Activated CD8-positive, alpha-beta memory T cell treated with anti-CD3 and anti-CD28 coated beads, Interleukin-2, amount 50 U/mL, for 48 hours (primary cell): ENCODE measurements at places on chromosomes 13 and 19.

DNA sequence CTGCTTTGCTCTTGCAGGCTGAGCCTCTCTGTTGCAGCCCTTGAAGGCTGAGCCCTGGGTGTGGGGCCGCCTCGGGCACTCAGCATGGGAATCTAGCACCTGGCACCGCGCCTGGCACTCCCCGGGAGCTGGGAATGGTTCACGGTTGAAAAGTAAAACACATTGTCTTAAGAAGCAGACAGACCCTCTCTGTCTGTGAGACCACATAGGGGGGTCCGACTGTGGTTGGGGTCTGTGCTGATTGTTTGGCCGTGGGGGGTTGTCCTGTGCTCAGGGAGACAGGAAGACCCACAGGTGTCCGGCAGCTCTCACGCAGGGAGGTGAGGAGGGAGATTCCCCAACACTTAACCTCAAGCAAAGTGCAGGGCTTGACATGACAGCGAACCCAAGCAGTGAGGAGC is 64.8 kb downstream of the SOX1 start:
- DNase-seq = no peak

- no peak for DNase-seq
Measured at GRCh38 chr19:30567536-30568232, 195.5 kb downstream of the ZNF536 start.

- DNase-seq = no peak
Measured at GRCh38 chr19:9906475-9907087, 29.7 kb downstream of the OLFM2 start.

DNA sequence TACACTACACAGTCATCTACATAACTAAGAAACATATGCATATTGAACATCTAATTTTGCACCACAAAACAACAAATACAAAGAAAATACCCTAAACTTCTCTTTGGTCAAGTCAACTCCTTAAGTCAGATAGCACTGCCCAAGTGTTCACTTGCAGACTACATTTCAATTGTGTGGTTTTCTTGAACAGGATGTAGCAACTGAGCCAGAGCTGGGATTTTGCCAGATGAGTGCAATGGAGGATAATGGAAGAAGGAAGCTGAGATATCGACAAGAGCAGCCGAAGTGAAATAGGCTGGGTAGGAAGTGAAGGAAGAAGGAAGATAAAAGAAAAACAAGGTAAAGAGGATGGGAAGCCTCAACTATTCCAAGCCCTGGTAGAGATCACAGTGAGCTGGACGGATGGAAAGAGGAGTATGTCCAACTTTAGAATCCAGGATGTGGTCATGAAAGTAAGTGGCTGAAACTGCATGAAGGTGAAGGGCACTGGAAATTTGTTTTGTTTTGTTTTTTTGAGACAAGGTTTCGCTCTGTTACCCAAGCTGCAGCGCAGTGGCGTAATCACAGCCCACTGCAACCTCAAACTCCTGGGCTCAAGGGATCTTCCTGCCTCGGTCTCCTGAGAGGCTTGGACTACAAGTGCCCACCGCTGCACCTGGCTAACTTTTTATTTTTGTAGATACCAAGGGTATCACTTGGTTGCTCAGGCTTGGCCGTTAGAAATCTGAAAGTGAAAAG is 15.0 kb downstream of the NUFIP1 start:
- DNase-seq = no peak

DNA sequence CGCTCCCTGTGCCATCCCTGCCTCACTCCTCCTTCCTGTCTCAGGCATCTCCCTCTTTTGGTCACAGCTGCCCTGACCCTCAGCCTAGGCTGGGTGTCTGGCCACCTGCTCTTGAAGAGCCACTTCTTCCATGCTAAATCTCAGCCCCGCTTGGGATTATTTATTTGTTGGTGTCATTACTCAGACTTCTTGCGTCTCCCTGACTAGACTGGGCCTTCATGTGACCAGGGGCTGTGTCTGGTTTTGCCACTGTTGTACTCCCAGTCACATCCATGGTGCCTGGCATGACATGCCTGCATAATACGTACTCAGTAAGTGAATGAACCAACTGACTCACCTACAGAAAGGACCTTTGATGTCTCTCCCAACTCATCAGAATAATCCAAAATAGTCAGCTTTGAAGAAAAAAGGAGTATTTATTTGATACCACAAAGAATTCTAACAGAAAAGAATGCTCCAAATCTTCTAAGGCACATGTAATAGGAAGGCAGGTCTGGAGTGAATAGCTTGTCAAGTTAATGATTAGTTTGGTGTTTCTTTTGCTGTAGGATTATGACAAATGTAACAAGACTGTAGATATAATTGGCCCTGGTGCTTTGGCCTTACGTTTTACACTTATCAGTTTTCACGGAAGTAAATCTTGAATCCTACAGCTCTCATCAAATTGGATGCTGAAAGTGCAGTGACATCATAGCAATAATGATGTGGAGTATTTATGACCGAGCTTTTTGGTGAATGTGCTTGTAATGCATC is 84.0 kb downstream of the ALOX5AP start:
- DNase-seq = no peak

- peak; percentile 6 for DNase-seq
Measured at GRCh38 chr13:111880185-111880584, 186.8 kb upstream of the SOX1 start.

DNA sequence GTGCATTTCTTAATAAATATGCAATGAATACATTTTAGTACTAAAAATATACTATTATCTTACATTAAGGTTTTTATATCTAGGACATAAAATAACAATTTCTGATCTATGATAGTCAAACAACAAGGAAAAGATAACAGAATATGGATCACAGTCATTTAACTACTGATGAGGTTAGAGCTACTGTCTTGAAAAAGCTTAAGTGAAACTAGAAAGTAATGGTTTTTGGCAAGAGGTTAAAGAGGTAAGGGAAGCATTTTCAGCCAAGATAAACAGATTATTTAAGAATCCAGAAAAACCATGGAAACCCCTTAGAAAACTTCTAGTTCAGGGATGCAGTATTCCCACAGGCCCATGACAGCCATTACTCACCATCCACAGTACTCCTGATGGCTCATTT is 787.4 kb downstream of the DACH1 start:
- no peak for DNase-seq

GRCh38 chr13:51811920-51812451 is 8.0 kb upstream of the DHRS12 start:
- DNase-seq = no peak

DNA sequence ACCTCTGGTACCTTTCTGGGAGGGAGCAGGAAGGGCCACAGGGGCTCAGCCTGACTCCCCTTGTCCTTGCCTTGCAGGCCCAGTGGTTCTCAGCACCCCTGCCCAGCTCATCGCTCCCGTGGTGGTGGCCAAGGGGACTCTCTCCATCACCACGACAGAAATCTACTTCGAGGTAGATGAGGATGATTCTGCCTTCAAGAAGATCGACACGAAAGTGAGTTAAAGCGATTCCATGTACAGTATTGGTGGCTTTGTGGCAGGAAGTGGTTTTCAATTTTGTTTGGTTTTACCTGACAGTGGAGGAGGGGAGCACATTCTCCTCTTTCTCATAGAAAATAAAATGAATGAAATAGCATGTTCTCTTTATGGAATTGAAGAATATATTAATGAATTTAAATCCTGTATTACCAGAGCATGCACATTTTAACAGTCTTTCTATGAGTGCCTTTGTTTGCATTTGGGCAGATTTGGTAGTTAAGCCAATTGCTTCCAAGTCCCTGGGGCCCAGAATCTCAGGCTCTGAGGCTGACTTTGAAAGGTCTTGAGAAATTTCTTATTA is 4.1 kb downstream of the MAB21L1 start:
- DNase-seq = no peak

- no peak for DNase-seq
Measured at GRCh38 chr13:31908696-31909411, 122.7 kb upstream of the FRY start.

DNA sequence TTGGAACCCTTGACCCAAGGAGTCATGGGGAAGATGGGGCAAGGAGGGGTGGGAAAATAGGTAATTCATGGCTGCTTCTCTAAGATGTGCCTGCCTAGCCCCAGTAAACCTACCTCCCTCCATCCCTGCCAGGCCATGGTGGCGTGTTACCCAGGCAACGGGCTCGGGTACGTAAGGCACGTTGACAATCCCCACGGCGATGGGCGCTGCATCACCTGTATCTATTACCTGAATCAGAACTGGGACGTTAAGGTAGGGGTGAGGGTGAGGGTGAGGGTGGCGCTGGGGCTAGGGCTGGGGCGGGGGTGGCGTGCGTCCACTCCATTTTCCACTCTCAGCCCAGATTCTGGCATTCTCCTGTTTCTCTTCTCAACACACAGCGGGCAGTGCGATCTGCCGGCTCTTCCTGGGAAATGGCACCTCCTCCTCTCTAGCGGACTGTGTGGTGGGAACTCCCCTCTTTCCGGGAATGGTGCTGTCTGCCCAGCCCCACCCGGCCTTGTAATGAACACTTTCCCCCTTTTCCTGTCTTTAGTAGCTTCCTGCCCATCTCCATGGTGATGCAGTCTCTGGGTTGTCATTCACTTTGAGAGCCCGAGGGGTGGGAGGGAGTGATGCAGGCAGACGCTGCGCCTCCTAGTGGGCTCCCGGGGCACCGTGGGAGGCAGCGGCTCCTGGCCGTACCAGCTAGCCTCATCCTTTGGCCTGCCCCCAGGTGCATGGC is 7.6 kb downstream of the EGLN2 start:
- peak; percentile 92 for DNase-seq

GRCh38 chr13:101915755-101916107 is 463.3 kb downstream of the ITGBL1 start:
- DNase-seq = no peak

DNA sequence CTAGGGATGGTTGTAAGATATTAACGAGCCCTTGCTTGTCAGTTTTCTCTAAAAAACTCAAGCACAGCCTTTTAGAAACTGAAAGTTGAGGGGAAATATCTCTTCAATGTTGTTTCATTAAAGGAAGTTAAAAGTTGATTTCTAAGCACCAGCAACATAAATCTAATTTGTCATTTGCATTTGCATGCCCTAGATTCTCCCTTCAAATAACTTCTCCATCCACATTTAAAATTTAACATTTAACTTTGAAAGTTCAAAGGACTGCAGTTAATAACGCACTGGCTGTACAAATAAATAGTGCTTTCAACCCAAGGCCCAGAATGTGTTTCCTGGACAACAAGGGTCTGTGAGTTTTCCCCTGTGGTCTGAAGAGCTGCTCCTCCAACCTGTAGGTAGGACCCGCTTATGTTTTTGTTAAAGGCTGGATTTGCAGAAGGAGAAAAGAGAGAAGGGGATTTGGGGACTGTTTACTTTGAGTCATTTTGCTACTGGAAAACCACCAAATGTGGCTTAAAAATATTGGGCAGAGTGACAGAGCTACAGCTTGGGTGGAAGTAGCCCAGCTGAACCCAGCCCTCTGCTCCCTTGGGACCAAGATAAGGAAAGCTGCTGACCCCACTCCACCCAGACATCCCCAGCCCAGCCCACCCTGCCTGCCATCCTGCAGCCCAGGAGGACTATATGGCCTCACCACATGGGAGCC is 39.8 kb downstream of the TNFRSF19 start:
- DNase-seq = no peak

GRCh38 chr13:113452942-113453901 is at the start of gene ADPRHL1:
Gene ADPRHL1 (minus strand): TSS chr13:113453488. CDS start chr13:113453437, 51 bp downstream.
- DNase-seq = no peak

DNA sequence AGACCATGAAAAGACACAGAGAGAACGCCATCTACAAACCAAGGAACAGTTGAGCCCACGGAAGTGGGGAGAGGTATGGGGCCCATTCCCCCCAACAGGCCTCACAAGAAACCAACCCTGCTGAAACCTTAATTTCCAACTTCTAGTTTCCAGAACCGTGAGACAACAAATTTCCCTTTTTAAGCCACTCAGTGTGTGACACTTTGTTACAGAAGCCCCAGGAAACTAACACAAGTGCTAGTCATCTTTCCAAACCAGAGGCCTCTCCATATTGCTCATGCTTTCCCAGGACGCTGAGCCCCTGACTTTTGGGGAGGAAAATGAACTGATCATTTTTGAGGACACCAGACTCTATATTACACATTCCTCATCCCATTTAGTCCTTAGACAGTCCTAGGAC is 186.8 kb downstream of the NUFIP1 start:
- DNase-seq = no peak

DNA sequence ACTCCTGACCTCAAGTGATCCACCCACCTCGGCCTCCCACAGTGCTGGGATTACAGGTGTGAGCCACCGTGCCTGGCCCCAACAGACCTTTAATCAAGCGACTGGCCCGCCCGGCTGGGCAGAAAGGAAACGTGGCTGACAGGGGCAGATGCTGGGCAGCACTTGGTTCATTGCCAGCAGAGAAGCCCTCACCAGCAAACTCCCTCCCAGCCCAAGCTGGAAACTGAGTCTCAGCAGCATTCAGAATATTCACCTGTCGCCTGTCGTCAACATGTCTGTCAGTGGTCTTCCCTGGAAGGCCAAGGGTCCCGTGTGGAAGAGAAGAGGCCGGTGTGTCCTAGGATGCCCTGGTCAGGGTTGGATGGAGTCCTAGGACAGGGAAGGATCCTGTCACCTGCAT is 245.0 kb downstream of the TEX29 start:
- DNase-seq = no peak

DNA sequence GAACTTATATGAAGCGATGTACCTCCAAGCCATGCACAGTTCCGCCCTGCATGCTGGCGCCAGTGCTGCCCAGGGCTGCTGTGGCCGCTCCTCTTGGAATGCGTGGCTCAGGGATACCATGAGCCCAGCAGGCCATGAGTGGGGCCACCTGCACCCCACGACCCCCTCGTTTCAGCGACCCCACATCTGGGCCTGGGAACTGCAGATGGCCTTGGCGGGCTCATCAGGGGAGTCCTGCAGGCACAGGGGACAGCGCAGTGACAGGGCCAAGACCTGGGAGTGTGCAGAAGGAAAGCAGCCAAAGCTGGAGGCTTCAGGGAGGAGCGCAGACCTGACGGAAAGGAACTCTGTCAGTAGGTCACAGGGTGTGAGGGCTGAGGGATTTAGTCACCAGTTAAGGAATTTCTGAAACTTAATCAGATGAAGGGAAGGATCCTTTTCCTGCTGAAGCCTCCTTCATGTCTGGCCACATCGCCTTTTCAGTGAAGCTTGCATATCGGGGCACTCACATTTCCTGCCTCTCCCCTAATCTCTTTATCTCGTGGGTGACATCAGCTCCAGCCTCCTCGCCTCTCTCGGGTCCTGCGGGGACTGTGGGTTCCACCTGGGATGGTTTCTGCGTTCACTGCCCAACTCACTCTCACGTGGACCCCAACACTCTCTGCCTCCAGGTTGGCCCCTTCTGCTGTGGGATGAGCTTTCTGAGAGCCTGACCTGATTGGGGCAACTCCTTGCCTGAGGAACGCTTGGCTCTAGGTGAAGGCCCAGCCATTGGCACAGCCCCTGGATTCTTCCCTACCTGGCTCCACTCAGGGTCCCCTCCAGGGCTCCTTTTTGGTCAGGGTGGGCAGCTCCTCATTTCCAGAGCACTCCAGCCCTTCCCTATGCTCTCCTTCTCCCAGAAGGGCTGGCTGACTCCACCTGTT is 123.5 kb downstream of the CRYL1 start:
- no peak for DNase-seq

DNA sequence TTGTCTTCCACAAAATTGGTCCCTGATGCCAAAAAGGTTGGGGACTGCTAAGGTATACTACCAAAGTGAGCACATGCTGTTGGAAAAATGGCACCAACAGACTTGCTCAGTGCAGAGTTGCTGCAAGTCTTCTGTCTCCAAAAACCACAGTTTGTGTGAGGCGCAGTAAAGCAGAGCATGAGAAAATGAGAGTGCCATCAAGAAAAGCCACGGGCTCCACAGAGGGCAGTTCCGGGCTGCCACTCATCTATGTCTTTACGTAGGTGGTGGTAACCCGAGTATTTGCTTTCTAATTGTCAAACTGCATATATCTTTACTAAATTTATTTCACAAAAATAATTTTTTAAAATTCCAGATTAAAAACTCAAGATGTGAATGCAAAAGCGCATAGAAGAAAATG is 123.8 kb downstream of the RNF17 start:
- no peak for DNase-seq

GRCh38 chr13:50805805-50806204 is 37.7 kb downstream of the DLEU7 start:
- no peak for DNase-seq
